ENCODE measurements at places on chromosomes 16 and 17.

- DNase-seq: peak; percentile 26
Observed at GRCh38 chr17:17204041-17204591, 2.0 kb downstream of the PLD6 start.

DNA sequence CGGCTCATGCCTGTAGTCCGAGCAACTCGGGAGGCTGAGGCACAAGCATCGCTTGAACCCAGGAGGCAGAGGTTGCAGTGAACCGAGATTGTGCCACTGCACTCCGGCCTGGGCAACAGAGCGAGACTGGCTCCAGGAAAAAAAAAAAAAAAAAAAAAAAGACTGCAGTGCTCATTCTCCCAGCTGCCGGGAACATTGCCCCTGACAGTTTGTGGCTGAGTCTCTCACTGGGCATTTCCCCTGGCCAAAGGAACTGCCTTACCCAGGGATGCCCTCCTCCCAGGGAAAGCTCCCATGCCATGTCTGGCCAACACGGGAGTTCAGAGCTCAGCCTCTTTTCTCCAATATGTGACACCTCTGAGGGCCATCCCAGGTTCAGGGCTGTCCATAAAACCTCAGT is 21.3 kb upstream of the USP10 start:
- no peak for DNase-seq

- no peak for DNase-seq
Observed at GRCh38 chr17:38604479-38605403, 1.0 kb downstream of the SRCIN1 start.

- no peak for DNase-seq
Observed at GRCh38 chr17:69358688-69359596, 32.0 kb upstream of the ABCA5 start.

- DNase-seq: no peak
Observed at GRCh38 chr16:59180083-59180476, 446.0 kb upstream of the GOT2 start.

DNA sequence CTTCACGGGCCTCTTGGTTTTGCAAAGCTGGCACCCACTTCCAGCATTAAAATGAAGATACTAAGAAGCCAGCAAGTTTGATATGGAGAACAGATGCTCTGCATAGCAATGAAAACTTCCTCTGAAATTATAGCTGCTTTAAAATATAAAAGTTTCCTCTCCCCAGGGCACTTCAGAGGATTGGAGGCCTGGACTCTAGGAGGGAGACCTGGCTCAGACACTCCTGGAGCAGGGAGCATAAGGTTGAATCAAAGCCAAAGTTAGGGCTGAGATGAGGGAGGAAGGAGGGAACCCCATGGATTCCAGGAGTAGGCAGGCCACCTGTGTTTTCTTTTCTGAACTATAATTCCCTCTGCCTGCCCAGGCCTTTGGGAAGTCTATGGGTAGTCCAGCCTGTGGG is 176.0 kb upstream of the RPL38 start:
- DNase-seq: no peak

GRCh38 chr17:78925662-78926555 is 722 bp upstream of the TIMP2 start:
- DNase-seq: no peak

- no peak for DNase-seq
Observed at GRCh38 chr17:81258292-81258691, 19.2 kb downstream of the NDUFAF8 start.

GRCh38 chr17:77889135-77889505 is 69.4 kb upstream of the TNRC6C start:
- DNase-seq: no peak

- no peak for DNase-seq
Observed at GRCh38 chr17:77717941-77718668, 240.4 kb upstream of the TNRC6C start.

DNA sequence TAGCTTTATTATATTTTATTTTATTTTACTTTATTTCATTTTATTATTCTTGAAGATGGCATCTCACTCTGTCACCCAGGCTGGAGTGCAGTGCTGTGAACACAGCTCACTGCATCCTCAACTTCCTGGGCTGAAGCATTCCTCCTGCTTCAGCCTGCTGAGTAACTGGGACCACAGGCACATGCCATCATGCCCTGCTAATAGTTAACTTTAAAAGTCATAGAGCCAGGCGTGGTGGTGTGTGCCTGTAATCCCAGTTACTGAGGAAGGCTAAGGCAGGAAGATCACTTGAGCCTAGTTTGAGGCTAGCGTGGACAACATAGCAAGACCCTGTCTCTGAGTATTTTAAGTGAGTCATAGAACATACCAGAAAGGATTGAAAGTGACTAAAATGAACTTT is 38.7 kb downstream of the ESRP2 start:
- no peak for DNase-seq

DNA sequence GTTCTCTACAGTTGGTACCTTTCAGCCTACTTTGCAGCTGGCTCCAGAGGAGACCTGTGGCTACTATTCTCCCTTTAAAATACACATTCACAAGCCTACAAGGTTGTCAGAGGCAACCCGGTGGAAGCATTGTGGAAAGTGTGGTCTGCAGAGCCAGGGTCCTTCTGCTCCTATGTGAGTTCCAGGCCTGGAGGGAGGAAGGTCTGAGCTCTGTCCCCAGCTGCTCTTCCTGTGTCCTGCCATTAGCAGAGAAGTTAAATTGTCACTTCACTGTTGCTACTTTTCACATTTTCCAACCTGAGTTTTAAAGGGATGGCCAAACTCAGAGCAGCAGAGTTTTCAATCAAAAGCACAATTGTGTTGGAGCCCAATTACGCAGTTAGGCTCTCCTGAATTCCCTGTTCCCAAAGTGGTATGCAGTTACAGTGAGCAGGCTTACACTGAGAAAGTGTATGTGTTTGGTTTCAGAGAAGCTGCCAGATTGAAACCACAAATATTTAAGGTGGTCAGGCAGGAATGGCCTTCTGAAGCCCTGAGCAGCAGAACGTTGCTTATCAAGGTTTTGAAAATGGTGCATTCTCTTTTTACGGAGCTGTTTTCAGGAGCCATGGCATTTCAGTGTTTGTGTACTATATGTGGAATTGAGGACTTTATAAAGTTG is 25.0 kb downstream of the MAP3K3 start:
- DNase-seq: no peak

- no peak for DNase-seq
Observed at GRCh38 chr16:48534601-48535340, 75.2 kb downstream of the N4BP1 start.

DNA sequence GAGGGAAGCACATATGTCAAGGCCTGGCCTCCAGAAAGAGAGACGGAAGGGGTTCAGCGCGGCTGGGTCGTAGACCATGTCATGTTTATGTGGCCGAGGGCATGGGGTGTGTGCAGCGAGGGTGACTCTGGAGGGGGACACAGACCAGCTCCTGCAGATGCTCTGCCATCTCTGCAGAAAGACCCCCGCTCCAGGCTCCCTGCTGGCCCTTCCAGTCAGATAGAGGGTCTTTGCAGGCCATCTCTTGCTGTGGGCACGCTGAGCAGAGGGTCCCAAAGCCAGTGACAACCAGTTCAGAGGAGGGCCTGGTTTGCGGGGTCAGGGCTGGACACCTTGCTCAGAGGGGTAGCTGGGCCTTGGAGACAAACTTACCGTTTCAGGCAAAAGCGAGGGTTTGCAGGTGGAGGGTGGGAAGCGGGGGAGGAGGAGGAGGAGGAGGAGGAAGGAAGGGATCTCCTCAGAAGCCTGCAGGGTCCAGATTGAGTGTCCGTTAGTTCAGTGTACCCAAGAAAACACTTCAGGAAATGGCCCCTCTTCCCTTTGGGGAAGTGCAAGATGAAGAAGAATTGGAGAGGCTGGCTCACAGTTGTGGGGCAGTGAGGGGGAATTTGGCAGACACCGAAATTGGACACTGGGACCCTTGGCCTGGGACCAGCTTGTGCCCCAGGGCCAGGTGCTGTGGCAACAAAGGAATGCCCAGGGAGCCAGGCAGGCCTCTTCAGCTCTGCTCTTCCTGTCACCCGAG is 102.8 kb downstream of the CMIP start:
- no peak for DNase-seq

DNA sequence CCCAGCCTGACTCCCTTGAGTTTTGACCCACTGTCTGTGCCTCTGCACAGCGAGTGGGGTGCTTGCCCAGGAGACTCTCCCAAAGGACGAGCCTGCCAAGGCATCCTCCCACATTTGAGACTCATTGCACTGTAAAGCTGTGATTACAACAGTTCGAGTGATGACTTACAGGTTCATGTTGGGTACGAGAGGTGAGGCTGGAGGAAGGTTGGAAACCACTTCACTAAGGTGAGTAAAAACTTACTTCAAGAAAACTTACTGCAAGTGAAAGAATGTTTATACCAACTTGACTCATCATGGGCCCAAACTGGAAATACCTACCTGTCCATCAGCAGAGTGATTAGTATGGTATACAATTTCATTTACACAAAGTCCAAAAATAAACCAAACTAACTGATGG is 360.1 kb upstream of the CDH11 start:
- DNase-seq: no peak

- DNase-seq: no peak
Observed at GRCh38 chr17:73304971-73305812, 6.6 kb downstream of the CDC42EP4 start.

DNA sequence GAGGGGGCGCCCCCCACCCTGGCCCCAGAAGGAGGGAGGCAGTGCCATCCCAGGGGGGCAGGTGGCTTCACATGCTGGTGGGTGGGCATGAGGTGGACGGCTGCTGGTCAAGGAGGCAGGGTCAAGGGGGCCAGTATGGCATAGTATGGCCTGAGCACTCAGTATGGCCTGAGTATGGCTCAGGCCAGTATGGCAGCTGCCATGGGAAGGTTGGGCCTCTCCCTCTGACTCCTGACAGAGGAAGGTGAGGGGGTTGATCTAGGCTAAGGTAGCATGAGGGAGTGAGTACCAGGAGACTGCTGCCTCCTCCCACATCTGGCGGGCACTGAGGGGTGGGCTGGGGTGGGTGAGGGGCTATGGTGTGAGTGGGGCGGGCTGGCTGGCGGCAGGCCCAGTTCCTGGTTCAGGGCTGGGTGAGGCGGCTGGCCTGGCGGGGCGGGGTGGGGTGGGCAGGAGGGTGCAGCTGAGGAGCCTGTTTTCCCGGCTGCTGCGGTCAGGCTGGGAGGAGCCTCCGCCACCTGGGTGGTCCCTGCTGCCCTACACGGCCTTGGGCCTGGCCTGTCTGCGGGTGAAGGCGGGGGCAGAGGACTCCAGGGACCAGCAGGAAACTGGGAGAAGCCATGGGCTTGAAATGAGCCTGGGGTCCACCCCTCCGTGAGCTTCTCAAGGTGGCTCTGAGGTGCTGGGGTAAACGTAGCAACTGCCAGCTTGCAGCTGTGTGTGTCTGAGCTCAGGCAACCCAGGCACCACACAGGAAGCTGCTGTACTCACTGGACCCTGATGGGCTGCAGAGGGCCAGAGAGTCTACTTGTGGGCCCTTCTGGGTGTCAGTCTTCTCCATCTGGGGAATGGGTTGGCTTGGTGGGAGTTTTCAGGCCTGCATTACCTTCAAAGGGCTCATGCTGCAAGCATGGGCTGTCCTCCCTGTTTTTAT is 57.0 kb downstream of the RAI1 start:
- no peak for DNase-seq

- no peak for DNase-seq
Observed at GRCh38 chr16:88408561-88409142, 25.9 kb downstream of the ZNF469 start.

DNA sequence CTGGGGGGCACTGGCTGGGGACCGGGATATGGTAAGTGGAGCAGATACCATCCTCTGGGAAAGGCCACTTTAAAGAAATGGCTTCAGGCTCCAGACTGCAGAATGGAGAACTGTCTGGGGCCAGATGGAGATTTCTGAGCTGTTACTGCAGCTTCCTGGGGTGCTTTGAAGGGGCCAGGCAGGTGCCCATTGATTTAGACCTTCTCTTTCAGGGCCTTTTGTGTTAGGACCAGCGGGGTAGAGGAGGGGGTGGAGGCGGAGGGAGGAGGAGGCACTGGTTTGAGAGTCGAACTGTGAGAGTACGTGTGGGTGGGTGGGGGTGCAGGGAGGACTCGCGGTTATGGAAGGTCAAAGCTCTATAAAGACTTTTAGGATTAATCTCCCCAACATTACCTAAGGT is 11.4 kb downstream of the NECAB2 start:
- no peak for DNase-seq

GRCh38 chr16:66294507-66294906 is 72.0 kb upstream of the CDH5 start:
- DNase-seq: no peak

DNA sequence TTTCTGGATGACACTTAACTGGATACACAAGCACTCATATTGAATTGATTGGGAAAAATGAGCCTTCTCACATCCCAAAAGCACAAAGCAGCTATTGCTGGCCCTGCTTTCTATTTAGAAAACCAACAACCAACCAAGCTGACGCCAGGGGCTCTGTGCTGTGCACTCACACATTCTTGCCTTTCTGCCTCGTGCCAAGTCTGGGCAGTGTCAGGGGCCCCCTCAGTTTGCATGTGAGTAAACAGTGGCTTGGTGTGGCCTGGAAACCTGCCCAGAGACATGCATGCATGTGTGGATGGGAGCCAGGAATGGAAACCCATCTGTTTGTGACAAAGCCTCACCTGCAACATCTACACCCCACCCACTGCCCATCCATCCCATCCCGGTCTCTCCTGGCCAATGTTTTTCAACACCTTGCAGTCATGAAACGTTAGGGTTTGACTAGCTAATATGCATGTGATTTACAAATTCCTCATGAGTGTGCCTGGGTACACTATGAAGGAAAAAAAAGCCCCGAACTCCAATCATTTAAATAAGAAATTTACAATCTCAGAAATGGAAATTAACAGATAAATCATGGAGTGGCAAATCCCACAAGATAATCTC is 20.4 kb downstream of the MIEF2 start:
- DNase-seq: no peak

DNA sequence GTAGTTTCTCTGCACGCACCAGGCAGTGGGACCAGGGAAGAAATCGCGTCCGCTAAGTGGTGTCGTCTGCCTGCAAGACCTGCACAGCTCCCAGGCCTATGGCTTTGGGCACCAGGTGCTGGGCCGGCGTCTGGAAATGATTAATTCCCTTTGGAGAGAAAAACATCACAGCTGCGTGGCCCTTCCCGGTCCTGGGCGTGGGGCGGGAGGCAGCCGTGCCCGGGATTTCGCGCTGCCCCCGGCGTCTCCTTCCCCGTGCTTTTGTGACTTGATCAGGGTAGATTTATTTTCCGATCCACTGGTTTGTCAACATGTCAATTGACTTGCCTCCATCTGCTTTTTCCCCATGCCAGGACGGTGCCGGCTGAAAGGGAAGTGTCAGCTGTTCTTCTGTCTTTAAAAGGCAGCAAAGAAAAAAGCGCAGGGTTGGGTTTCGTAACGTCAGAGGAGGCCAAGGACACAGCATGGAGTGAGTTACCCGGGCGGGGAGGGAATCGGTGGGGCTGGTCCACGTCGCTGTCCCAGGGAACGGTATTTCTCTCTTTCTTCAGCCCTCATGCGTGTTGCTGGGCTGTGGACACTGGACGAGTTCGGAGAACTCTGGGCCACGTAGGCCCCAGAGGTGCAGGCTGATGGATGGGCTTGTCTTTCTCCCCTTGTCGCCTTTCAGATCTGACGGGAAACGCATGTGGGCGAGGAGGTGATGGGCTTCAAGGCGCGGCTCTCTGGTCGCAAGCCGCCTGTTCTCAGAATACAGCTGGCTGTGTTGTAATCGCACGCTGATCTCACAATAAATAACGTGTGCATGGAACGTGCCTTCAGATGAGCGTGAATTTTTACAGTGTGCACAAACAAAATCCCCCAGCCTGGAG is 188.1 kb upstream of the ZNF469 start:
- DNase-seq: no peak
